ENCODE measurements at places on chromosomes 5 and 9.

DNA sequence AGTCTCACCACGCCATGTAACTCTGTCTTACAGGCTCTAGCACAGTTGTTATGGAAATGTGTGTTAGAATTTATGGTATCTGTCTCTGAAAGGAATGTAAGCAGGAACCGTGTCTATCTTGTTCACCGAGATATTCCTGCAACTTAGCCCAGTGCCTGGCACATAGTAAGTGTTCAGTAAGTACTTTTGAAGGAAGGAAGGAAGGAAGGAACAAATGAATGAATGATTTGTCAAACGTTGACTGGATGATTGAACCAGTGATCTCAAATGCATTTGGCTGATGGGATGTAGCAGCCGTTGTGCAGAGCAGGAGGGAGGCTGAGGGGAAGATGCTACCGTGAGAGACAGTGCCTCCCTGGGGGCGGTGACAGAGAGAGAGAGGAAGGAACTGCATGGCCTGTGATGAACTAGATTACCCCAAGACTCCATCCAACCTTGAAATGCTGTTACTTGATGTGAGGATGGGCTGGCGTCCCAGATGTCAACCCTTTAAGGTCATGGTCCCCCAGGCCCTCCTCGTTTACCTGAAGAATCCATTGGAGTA, 47.5 kb upstream of the PPARGC1B start:
- DNase-seq = peak; percentile 42

DNA sequence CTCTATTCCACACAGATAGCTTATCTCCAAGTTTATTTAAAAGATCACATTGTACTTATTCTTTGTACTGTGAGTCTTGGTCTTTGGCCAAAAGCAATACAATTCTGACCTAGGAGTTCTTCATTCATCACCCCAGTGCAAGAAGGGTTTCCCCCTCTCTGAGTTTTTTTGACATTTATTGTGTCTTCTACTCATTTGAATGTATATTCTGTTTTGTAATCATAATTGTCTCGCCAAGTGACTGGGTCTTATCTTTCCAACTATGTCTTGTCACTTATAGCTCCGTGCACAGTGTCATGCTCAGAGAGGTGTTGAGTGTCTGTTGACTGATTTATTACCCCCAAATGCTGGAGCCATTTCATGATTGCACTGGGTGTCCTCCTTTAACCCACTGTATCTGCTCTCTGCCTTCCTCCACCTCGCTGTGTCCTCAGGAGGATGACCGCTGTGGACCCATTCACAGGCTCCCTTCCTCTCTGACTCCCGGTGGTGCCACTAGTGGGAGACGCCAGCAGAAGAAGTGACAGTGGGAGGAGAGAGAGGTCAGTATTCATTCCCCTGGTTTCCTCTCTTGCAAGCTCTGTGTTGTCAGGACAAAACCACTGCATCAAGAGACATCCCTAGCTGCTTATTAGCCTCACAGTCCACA, 11.2 kb upstream of the TRIO start:
- DNase-seq = no peak

- no peak for DNase-seq
These were observed 175.2 kb downstream of the FBXL17 start for GRCh38 chr5:108206707-108207106.

- DNase-seq = no peak
These were observed 60.3 kb upstream of the PARP8 start for GRCh38 chr5:50606179-50606578.

GRCh38 chr5:153350175-153350883, 140.1 kb upstream of the GRIA1 start:
- no peak for DNase-seq
